MG63 (cell line): ENCODE measurements at places on chromosomes 6 and 20. TPM values are rescaled to one million over a fixed set of nuclear protein-coding genes. Genes with fewer than 3 reads are reported as not detected.

- DNase-seq = no peak
These were observed 162.8 kb downstream of the SYNE1 start for GRCh38 chr6:152474354-152474753.

- DNase-seq = no peak
These were observed 8.2 kb downstream of the CDC25B start for GRCh38 chr20:3804254-3804751.

ZNF292 gene
- 4.0 and 19.9 TPM in 2 replicates for total RNA-seq

DNA sequence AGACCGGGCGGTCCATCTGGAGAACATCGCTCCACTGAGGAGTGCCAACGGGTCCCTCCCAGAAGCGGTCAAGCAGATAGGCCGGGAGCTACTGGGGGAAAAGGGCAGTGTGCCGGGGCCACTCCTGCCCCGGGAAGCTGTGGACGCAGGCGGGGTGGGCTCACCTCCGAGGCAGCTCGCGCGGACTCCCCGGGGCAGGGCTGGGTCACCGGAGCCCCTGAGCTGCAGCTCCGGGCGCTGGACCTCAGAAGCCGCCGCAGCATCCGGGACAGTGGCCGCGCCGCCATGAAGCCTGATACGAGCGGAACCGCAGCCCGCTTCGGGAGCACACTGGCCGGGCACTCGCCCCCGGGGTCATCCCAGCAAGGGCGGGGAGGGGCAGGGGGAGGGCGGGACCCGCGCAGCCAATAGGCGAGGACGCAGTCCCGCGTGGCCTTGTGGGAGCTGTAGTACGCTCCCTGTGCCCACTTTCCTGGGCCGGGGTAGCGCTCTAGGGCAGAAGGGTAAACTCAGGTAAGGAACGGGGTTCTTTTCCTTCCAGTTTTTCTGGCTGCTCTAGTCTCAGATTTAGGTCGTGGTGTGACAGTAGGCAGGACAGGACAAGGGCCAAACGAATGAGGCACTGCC lies at the start of gene MOCS1:
MOCS1 (minus strand) TSS at position 332 of the 627 bp plus-strand sequence; CDS start at position 287, 45 bp downstream.
- peak; percentile 74 for DNase-seq

MYLK2 gene
- not detected in 2 replicates for total RNA-seq

RIMS4 gene
- total RNA-seq = 0.39 and 2.9 TPM in 2 replicates

- DNase-seq = no peak
These were observed 163.9 kb downstream of the FAXC start for GRCh38 chr6:99185525-99185924.

DNA sequence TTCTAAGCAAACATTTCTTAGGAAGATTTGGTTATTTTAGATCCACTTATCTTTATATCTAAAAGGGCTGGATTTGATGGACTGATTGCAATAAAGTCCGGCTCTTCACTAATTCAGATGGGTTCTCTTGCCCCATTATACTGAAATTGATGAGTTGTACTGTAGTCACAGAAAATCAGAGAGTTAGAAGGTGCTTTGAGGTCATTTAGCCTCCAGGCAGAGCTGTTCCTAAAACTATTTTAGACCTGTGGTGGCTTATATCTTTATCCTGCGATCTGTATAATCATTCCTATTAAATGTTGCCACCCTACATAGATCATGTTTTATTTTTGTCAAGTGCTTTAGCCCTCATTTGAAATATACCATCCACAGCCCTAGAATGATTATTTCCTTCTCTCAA lies 61.3 kb upstream of the ATXN1 start:
- DNase-seq = no peak

OTOR gene
- total RNA-seq = not detected in 2 replicates

C20orf141 gene
- total RNA-seq = not detected in 2 replicates

- no peak for DNase-seq
These were observed 97.8 kb downstream of the JARID2 start for GRCh38 chr6:15343490-15344191.

- DNase-seq = no peak
These were observed 1.8 kb downstream of the SCP2D1 start for GRCh38 chr20:18815194-18815942.

RALGAPA2 gene
- 0.53 and 4.8 TPM in 2 replicates for total RNA-seq

DNA sequence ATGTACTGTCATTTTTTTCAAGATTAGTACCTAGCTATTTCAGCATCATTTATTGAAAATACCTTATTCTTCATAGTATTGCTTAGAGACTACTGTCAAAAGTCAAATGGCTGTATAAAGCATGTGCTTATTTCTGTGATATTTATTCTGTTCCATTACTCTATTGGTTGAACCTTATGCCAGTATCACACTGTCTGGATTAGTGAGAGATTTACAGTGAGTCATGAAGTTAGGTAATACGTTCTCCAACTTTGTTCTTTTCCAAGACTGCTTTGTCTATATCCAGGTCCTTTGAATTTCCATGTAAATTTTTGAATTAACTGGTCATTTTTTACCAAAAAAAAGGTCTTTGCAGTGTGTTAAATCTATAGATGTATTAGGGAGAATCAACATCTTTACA lies 18.6 kb upstream of the RNF217 start:
- DNase-seq = no peak

- DNase-seq = no peak
These were observed 136.4 kb downstream of the TBXT start for GRCh38 chr6:166031275-166031674.

HDDC2 gene
- total RNA-seq = 125 and 151 TPM in 2 replicates

- no peak for DNase-seq
These were observed 27.3 kb upstream of the TAGAP start for GRCh38 chr6:159071843-159072769.

DNA sequence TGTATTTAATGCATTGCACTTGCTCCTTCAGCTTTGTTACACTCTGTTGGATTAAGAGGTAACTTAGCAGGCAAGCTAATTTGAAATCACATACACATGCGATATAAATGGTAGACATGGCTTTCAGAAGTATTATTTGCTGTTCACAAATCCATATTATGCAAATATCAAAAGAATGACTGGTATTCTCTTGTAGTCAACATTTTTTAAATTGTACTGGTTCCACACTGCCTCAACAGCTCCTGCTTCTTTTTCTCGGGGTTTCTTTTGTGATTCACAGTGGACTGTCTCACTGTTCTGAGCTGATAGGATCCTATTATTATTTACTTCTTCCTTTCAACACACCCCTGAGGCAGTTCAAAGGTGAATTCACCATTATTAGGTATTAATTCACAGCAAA lies 927.4 kb downstream of the KIF16B start:
- no peak for DNase-seq

BFSP1 gene
- 0.99 and 2.3 TPM in 2 replicates for total RNA-seq

- no peak for DNase-seq
These were observed 112.2 kb downstream of the SYCP2 start for GRCh38 chr20:59821201-59821600.
